ENCODE measurements at places on chromosomes 3 and 15.

DNA sequence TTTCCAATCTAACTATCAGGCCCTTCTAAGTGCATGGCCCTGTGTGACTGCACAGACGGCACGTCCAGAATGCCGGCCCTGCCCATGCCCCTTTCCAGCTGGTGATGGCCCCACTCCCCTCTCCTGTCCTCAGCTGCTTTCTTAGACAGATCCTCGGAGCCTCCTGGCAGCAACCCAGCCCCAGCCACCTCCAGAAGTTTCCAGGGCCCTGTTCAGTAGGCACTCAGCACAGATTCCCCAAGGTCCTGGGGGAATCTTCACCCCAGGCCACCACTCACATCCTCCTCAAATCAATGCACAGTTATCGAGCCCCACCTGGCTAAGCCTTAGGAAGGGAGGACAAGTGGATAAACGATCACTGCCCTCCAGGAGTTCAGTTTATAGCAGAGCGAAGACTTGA is 1.4 kb upstream of the CRABP1 start:
- DNase-seq, result no peak

GRCh38 chr15:69127306-69127705 is 33.1 kb upstream of the GLCE start:
- DNase-seq, result no peak

- DNase-seq, result no peak
Observed at GRCh38 chr3:59212128-59212779, 162.4 kb upstream of the CFAP20DC start.

DNA sequence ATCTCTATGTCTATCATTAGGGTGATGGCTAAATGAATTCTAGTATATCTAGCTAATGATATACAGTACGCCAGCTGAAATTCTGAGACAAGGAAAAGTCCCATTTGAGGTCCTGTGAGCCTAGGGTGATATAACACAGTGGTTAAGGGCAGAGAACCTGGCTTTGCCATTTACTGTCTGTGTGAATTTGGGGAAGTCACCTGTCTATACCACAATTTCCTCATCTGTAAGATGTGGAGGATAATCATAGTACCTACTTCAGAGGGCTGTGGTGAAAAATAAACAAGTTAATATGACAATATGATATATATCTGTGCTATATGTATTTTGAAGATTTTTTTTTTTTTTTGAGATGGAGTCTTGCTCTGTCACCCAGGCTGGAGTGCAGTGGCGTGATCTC is 9.8 kb upstream of the ANKDD1A start:
- DNase-seq, result no peak

All from activated T-cell treated with anti-CD3 and anti-CD28 coated beads for 4 hours (primary cell).